ENCODE measurements at places on chromosomes 16 and 17. TPM values are rescaled to one million over a fixed set of nuclear protein-coding genes. Genes with fewer than 3 reads are reported as not detected.

The ADAP2 gene
- total RNA-seq: 6.0 TPM

The TMEM106A gene
- 4.0 TPM for total RNA-seq

The PFAS gene
- total RNA-seq: 21.4 TPM

The AOC3 gene
- total RNA-seq: 3.0 TPM

The RAB40C gene
- total RNA-seq: 19.4 TPM

The PYDC1 gene
- not detected for total RNA-seq

The CSH1 gene
- not detected for total RNA-seq

The CMTM4 gene
- 37.7 TPM for total RNA-seq

GRCh38 chr17:80017226-80018010 is 18.3 kb downstream of the TBC1D16 start:
- DNase-seq: peak; percentile 12

DNA sequence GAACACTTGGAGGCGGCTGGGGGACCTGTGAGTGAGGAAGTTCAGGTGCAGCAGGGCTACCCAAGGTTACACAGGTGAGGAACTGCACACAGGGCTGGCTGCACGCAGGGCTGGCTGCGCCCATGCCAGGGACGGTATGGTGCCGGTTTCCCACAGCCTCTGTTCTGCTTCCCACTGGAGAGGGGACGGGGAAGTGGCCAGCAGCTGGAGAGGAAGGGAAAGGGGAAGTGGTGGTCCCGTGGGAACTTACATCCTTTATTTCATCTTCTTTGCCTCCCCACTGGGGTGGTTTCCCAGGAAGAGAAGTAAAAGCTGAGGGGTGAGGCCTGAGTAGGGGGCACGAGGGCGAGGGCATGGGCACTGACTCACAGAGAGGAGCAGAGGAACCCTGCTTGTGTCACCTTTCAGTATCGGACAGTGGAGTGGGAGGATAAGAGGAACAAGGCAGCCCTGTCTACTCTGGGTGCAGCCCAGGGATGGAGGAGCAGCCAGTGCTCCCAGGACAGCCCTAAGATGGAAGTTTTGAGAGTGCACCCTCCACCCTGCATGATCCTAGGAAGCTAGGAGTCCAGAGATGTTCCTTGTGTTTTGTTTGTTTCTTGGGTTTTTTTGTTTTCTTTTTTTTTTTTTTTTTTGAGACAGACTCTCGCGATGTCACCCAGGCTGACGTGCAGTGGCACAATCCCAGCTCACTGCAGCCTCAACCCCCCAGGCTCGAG is 25.5 kb upstream of the CDH1 start:
- DNase-seq: no peak

DNA sequence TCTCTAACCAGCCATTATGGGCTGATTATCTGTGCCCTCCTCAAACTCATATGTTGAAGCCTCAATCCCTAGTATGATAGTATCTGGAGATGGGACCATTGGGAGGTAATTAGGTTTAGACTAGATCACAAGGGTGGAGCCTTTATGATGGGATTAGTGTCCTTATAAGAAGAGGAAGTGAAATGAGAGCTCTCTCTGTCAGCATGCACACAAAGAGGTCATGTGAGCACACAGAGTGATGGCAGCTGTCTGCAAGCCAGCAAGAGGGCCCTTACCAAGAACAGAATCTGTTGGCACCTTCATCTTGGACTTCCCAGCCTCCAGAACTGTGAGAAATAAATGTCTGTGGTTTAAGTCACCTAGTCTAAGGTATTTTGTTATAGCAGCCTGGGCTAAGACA is 101.9 kb downstream of the PCTP start:
- no peak for DNase-seq

- no peak for DNase-seq
These were observed 136.9 kb downstream of the IRF8 start for GRCh38 chr16:86035906-86036305.

GRCh38 chr17:12743046-12743445 is 46.3 kb upstream of the ARHGAP44 start:
- no peak for DNase-seq

DNA sequence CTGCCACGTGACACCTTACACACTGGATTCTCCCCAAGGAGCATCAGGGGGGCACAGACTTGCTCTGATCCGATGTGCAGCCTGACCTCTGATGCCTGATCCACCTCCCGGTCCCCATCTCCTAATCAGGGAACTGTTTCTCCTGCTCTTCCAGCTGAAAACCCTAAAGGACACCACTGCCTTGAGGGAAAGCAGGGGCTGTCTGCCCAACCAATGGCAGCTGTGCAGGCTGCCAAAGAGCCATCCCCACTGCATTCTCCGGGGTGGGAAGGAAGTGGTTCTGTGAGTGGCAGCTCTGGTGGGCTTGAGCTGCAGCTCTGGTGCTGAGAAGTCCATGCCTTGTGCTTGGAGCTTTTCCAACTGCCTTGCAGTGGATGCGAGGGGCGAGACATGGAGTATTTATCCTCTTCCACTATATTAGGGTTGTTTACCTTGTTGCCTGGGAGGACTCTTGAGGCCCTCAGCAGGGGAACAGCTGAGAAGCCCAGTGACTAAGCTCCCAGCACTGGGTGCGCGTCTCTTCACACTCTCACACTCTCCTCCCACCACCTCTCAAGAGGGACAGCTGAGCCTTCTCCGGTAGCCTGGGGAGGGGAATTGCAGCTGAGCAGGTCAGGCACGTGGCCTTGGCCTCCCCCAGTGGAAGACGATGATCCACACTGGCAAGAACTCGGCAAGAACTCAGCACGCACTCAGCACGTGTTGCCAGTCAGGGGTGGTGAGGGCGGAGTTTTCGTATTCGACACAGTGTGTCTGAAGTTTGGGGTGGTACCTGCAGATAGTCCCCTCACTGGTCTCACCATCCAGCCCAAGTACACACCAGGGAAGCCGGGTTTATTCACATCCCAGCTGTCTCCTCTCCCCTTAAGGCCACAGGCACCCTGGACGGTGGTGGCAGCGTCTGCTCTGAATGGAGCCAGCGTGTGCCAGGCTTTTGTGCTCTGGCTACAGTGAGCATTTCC is 21.1 kb upstream of the SPATA32 start:
- DNase-seq: no peak

DNA sequence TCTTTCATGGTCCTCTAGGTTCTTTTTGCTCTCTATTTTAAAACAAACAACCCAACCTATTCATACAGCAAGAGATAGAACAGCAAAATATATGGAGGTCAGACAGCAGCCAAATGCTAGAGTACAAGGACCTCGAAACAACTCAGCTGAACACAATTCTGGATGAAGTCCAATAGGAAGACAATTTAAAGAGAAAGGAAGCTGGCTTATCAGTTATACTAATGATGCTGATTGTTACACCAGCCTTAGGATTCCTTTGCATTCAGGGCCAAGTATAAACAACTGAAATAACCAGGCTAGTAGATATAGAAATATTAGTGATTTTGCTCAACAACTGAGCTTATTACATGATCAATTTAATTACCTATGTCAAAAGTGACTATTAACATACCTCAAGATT is 2.5 kb downstream of the SSH2 start:
- no peak for DNase-seq

DNA sequence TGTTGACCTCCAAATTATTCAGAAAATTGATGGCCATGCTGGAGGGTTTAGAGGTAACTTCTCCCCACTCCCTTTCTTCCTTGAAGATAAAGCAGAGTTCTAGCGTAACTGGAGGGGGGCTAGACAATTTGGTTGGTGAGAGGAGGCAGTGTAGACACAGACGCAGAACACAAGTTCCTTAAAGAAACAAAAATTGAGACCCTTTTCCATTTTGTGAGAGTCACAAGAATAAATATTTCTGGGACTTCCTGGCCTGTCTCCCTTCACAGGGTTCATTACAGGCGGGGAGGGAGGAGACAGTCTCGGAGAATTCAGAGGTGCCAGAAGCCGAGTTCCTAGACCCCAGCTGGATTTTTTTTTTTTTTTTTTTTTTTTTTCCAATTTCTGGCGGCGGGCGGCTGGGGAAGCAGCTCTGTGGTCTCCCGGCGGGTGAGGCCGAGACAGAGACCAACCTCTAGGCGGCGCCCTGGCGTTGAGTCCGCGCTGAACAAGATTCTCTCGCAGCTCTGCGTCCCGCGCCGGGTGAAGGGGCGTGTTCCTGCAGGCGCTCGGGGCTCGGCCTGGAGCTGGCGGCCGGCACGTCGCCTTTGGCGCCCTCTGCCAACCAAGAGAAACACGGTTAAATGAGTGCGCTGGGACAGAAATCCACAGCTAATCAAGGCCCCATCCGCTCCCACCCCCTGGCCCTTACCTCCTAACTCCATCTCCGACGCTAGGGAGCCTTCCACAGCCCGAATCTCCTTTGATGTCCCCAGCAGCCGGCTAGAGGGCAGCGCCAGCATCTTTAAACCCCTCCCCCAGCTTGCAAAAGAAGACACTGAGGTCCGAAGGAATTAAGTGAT is 10.2 kb upstream of the HOXB9 start:
- DNase-seq: peak; percentile 51

DNA sequence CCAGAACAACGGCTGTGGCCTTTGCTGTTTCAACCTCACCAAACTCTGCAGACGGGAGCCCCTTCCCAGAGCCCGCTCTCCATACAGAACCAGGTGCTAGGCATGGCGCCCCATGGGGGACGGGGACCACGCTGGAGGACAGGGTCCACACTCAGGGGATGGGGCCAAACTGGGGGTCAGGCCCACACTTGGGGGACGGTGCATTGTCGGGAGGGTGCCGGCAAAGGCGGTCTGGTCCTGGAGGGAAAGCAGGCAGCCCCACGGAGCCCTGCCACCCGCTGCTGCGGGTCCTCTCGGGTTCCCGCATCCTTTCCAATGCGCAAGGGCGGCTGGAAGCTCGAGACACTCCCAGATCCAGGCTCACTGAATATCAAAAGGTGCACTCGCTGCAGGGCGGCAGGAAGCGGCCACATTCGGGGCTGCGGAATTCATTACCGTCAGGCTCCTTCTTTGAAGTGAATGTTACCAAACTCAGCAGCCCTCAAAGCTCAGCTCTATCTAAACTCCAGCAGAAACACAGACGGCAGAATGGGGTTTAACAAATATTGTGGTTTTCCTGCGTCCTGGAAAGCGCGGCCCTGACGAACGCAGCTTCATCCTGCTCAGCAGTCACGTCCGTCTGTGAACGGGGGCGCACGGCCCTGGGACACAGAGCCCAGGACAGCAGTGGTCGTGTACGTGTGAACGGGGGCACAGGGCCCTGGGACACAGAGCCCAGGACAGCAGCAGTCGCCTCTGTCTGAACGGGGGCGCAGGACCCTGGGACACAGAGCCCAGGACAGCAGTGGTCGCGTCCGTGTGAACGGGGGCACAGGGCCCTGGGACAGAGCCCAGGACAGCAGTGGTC is 41.3 kb downstream of the LMF1 start:
- DNase-seq: no peak

GRCh38 chr17:2051061-2051932 is 3.6 kb upstream of the HIC1 start:
- DNase-seq: peak; percentile 65

GRCh38 chr16:23944381-23944780 is 108.6 kb downstream of the PRKCB start:
- no peak for DNase-seq

DNA sequence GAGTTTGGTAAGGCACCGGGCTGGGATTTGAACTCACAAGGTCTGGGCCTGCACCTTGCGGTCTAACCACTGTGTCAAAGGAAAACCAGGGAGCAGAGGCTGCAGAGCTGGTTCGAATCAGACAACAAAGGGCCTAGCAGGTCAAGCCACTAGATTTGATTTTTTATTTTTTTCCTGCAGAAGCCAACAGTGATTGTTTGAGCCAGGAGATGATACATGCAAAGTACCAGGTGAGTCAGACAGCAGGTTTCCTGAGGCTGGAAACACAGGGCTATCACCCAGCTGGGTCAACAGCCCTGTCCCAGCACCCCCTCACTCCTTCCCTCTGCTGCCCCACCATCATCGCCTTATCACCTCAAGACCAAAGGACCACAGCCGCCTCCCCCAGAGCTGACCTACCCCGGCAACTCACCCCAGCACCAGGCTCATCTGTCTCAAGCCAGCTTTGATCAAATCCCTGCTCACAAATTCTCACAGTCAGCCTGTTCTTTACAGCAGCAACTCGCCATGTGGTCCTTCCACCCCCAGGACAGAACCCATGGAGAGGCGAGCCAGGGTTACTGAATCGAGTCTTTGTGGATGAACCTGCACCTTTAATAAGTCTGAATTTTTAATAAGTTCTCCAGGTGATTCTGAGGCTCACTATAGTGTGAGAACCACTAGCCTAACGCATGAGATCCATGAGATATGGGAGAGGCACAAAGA is 13.0 kb upstream of the KRT19 start:
- DNase-seq: no peak

GRCh38 chr17:41894791-41895331 is 23.9 kb downstream of the ACLY start:
- DNase-seq: no peak

DNA sequence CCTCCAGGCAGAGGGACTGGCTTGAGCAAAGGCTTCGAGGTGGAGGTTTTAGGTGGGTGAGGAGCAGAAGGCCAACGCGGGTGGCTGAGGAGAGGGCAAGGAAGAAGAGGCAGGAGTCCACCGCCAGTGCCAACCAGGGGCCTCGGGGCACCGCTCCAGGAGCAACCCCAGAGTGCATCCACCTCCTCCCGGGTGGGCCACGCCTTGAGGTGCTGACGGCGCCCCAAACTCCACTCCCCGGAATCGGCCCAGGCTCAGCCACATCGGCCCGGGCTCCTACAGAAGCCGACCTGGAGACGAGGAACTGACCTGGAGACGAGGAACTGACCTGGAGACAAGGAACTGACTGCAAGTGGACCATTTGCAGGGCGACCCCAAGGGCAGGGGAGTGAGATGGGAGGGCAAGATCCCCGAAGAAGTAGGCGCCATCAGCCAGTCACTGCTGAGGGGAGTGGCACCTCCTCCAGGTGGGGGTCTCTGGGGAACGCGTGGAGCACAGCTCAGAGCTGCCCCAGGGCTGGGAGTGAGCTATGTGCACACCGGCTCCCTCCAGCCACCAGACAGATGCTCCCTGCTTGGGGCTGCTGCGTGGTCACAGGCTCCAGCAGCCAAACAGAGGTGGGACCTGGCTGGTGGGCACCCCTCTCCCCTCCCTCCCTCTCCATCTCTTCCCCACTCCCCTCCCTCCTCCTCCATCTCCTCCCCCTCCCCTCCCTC is 29.2 kb upstream of the CBFA2T3 start:
- DNase-seq: peak; percentile 49

GRCh38 chr17:60128171-60128859 is 21.5 kb upstream of the CA4 start:
- DNase-seq: no peak

- no peak for DNase-seq
These were observed 231.7 kb downstream of the HAPSTR1 start for GRCh38 chr16:9323170-9323569.

DNA sequence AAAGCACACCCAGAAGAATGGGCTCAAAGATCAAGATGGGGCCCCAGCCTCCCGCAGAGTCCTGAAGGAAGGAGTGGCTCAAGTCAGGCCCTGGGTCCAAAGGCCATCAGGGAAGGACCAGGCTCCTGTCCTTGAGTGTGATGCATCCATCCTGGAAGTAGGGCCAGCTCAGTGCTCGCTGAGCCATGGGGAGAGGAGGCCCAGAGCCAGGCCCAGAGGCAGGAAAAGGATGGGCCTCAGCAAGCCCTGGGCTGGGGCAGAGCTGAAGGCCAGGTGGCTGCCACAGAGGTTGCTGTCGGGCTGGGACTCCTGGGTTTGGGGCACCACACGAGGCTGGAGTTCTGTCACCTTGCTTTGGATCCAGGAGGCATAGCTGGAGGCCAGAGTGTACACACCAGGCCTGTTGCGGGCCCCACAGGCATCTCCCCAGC is 3.7 kb downstream of the PRSS8 start:
- peak; percentile 27 for DNase-seq

All from pancreas (tissue), 10 donors.